CD4-positive, CD25-positive, alpha-beta regulatory T cell (primary cell): ENCODE measurements at places on chromosomes 1 and 21. TPM values are rescaled to one million over a fixed set of nuclear protein-coding genes. Genes with fewer than 3 reads are reported as not detected.

GRCh38 chr21:32578107-32578691 lies 7.1 kb downstream of the TCP10L start:
- no peak for DNase-seq

CCDC27 gene
- polyA plus RNA-seq, result not detected

DNA sequence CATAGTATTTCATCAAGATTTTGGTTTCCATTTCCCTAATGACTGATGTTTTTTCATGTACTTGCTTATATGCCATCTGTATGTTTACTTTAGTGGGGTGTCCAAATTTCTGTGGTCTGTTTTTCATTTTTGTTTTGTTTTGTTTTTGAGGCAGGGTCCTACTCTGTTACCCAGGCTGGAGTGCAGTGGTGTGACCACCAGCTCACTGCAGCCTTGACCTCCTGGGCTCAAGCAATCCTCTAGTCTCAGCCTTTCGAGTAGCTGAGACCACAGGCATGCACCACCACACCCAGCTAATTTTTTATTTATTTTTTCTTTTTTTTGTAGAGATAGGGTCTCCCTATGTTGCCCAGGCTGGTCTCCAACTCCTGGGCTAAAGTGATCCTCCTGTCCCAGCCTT lies 378.0 kb upstream of the VAMP3 start:
- DNase-seq, result no peak

GRCh38 chr1:147264158-147264768 lies 21.8 kb downstream of the CHD1L start:
- no peak for DNase-seq

DNA sequence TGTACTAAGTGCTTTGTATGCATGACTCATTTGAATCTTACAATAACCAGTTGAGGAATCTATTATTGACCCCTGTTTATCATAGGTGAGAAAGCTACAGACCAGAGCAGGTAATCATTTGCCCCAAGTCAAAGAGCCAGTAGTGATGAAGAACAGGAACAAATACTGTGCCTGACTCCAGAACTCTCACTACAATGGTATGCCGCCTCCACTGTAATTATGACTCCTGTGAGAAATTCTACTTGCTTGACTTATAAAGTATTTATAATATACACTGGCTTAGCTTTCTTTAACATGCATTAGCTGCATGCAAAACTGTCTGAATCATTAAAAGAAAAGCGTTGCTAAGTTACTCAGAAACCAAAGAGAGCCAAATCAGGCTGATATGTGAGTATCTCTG lies 92.6 kb downstream of the ZNF281 start:
- no peak for DNase-seq

DNA sequence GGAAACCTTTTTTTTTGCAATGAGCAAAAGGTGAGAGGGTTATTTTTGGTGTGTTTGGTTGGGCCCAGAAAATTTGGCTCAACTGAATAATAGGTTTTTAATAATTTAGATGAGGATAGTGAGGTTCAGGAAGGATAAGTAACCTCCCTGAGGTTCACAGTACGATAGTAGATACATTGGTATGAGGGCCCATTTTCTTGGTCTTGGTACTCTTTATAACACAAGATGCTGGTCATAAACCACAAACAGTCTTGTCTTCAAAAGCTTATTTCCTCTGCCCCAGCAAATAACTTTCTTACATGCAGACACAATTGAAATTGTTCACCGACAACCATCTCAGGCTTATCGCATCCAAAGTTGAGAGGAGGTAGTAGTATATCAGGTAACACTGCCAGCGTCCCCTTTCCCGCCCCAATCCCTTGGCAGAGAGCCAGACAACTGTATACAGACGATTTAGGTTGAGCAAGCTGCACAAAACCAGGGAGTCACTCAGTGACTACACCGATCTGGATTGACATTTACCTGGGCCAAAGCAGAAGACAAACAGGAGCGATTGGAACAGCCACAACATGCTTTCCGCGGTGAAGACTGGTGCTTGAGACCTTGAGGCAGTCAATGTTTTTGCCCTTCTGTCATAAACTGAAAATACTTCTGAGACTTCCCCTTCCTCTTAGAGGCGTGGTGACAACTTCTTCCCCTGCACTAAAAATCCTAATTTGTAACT lies at the start of gene SLAMF6:
TSS of gene SLAMF6 (minus strand) at position 634 of the 724 bp plus-strand sequence. CDS start at position 571, 63 bp downstream.
- peak; percentile 62 for DNase-seq

EFNA3 gene
- polyA plus RNA-seq, result 0.76 TPM

DNA sequence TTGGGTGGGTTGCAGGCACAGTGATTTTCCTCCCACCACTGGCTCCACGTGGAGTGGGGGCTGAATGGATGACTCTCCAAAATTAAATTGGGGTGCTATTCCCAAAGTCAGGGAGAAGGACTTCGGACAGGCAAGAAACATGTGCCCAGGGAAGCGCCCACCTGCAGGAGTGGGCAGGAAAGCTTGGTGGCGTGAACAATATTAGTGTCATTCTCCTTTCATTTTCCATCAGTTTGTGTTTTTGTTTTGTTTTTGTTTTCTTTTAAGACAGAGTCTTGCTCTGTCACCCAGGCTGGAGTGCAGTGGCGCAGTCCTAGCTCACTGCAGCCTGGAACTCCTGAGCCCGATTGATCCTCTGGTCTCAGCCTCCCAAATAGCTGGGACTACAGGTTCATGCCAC lies 30.1 kb downstream of the TOMM20 start:
- no peak for DNase-seq

- no peak for DNase-seq
Observed at GRCh38 chr1:10663678-10664035, 132.8 kb downstream of the CASZ1 start.

DNA sequence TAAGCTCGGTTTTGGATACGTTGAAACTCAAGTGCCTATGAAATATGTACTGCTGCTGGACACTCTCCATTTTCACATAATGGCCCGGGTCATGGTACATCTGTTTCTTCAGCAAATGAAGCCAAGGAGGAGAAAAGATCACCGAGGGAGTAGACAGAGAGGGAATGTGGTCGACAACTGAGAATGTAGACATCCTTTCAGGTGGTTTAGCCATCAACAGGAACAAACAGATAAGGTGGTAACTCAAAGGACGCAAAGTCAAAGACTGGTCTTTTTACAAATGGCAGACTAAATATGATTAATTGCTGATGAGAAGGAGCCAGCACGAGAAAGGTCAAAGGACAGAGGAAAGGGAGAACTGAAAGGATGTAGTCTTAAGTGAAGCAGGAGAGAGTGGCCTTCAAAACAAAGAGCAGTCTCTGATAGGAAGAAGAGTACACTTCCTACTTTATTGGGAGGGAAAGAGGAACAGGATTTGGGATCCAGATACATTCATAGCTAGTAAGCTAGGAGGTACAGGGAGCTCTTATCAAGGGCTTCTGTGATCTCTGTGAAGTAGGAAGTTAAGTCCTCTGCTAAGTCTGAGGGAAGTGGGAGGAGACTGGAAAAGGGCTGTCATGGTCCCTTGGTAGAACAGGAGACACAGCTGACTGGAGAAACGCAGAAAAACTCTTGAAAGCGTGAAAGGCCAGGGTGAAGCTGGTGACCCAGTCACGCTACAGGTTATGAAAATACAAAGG lies 28.3 kb downstream of the NUP133 start:
- DNase-seq, result no peak

SYT14 gene
- polyA plus RNA-seq, result not detected

DNA sequence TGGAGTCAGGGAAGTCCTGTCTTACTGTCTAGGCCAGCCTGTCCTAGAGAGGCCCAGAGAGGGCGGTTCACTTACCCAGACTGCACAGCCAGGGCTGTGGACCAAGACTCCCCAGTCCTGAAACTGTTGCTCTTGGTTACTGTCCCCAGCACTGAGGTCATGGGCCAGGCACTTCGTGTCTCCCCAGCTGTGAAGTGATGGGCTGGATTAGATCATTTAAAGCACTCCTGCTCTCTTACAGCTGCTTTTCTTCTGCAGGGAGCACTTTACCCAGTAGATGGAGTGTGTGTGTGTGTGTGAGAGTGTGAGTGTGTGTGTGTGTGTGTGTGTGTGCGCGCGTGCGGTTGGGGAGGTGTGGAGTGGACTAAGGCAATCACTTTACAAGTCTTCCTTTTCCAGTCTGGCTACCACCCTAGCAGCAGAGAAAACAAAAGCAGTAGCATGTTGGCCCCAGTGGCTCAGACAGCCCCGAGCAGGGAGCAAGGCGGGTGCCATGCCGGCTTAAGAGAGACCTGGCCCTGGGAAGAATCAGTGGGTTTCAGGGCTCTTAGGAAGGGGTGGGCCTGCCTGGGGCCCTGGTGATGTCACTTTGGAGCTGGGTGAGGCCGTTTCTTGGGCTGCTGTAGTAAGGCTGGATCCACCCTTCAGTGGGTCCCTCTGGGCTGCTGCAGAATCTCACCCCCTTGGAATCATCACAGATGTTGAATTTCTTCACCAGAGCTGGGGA lies 2.4 kb downstream of the SPSB1 start:
- no peak for DNase-seq

- no peak for DNase-seq
Observed at GRCh38 chr1:203621559-203622262, 4.9 kb upstream of the ATP2B4 start.

PGLYRP4 gene
- polyA plus RNA-seq, result 0.08 TPM

GRCh38 chr1:113895961-113896360 lies 8.6 kb upstream of the BCL2L15 start:
- no peak for DNase-seq

- no peak for DNase-seq
Observed at GRCh38 chr1:168687816-168688215, 41.2 kb downstream of the DPT start.

CLCA1 gene
- polyA plus RNA-seq, result not detected

HES3 gene
- not detected for polyA plus RNA-seq

RCSD1 gene
- polyA plus RNA-seq, result 207 TPM

DNA sequence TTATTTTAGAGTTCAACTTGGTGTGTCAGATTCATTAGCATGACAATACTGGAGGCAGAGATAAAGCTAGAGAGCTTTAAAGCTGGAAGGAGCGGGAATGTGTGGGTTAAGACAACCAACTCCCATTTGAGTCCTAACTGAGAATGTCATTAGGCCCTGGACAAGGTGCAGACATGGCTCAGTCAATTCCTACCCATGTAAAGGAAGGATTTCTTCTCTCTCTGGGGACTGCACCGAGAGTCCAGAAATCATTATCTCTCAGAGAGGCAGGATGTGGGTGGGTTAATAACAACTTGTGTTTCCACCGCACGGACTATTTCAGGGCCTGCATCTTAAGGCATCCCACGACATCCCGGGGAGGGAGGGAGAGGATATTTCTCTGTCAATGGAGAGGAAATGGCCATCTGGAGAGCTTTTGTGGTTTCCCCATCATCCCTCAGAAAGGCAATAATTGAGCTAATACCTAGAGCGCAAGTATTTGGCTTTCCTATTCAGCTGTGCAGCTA lies 46.7 kb upstream of the SARS1 start:
- peak; percentile 13 for DNase-seq

DNA sequence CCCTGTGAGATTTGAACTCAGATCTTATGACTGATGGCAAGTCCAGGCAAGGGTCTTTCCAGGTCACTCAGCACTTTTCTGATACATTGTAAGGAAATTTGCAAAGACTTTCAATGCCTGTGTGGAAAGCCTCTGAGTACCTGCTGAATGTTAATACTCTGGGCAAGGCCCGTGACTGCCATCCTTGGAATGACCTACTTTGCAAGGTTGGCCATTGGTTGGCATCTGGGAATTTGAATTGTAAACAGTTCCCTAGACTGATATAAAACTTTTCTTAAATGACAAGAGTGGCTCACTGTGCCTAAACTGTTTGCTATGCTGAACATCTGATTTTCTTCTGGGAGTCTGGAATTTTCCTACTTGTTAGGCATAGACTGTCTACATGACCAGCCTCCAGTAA lies 57.1 kb downstream of the CD2 start:
- DNase-seq, result no peak

DNA sequence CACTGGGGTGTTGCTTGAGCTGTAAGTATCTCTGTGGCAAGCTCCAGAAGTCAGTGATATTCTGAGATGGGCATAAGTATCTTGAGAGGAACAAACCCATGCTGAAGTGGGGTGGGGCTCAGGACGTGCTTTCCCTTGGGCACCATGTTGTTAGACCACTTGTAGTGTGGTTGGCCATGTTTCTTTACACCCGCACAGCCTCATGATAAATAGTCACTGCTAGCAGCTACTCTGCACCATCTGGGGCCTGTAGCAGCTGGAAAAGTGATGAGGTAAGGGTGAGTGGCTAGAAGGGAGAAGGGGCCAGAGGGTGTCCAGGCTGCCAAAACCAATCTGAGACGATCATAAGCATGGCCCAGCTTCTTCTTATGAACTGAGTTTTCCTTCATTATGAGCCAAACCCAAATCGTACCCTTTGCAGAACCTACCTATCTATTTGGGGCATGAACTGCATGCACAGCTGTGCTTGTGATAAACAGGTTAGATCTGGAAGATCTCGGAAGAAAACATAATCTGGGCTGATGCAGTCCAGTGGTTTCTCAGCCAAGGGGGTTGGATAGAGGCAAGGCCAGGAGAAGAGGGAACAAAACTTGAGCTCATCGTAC lies 91.9 kb upstream of the IRF2BP2 start:
- DNase-seq, result no peak

DNA sequence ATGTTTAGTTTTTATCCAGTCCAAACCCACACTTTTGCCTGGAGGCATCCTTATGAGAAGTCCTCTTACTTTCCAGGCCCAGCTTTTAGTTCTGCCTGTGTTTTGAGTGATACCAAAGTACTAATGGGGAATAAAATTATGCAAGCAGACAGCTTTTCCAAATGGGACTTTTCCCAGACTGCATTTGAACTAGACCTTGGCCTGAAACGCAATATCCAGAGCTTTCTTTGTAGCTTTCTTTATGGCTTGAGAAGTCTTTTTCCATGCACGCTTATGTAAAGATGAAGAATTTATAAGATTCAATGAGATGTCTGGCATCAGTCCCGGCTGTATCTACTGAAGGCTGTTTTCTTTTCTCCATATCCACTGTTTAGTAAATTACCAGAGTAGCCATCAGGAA lies 236.6 kb upstream of the RAB4A start:
- no peak for DNase-seq

- DNase-seq, result no peak
Observed at GRCh38 chr1:151940541-151940940, 31.2 kb upstream of the THEM4 start.

DNA sequence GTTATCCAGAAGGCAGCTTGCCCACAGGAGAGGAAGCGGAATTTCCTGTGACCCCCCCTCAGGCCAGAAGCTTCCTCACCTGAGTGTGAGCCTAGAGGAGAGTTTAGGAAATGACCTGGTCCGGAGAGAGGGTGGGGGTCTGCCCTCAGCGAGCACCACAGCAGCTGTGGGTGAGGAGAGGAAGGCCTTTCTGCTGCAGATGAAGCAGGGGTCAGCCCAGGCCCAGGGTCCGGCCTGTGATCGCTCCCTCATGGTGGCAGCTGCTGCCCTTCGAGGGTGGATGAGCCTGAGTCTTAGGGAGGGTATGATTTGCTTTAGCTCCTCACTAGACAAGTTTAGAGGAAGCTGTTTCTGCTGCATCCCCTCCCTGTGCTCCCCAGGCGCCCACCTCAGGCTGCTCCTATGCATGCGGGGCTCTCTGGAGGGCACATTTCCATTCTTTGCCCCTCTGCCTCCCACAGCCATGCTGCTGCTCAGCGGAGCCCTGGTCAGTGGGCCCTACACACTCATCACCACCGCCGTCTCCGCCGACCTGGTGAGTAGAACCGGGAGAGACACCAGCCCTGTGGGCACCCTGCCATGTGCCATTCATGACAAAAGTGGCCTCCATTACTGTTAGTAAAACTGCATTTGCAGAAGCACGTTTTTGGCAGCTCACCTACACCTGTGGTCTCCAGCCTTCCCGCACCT lies 53.0 kb downstream of the SLC37A1 start:
- DNase-seq, result no peak
